ENCODE measurements at places on chromosomes 11 and 22. TPM values are rescaled to one million over a fixed set of nuclear protein-coding genes. Genes with fewer than 3 reads are reported as not detected.
A peak's percentile ranks its signal among the peaks of the same experiment; 100 is the strongest.

CD44 gene
- total RNA-seq: 613 TPM

APOL4 gene
- 29.0 TPM for total RNA-seq

ISX gene
- not detected for total RNA-seq

KREMEN1 gene
- 23.5 TPM for total RNA-seq

PAMR1 gene
- total RNA-seq: 5.6 TPM

TSSC4 gene
- 38.8 TPM for total RNA-seq

NAALADL1 gene
- 12.2 TPM for total RNA-seq

CYB5R3 gene
- 219 TPM for total RNA-seq

- no peak overlapping the region for H3K4me3 ChIP-seq
- H3K36me3 ChIP-seq: no peaks in the 10 kb centered on the region
- DNase-seq: no peak
- no peak overlapping the region for H3K27ac ChIP-seq
Measured at GRCh38 chr22:31915586-31915985, 28.7 kb upstream of the YWHAH start.

- H3K4me3 ChIP-seq: no peak overlapping the region
- no peaks in the 10 kb centered on the region for H3K27me3 ChIP-seq
- no peaks in the 10 kb centered on the region for H3K36me3 ChIP-seq
- DNase-seq: no peak
- H3K4me1 ChIP-seq: peaks cover 39% of the 10 kb centered on the region
Measured at GRCh38 chr11:59553323-59553722, 42.0 kb downstream of the OR4D9 start.

- peaks cover 32% of the 10 kb centered on the region for H3K36me3 ChIP-seq
- no peaks in the 10 kb centered on the region for H3K27me3 ChIP-seq
- peaks cover 49% of the 10 kb centered on the region for H3K4me1 ChIP-seq
- H3K4me3 ChIP-seq: peak overlapping the region; percentile 92
- DNase-seq: peak; percentile 66
- H3K27ac ChIP-seq: peak overlapping the region; percentile 91
Measured at GRCh38 chr11:62665599-62666258, 617 bp downstream of the CSKMT start.

- no peak for DNase-seq
- H3K4me3 ChIP-seq: no peak overlapping the region
- no peaks in the 10 kb centered on the region for H3K36me3 ChIP-seq
- no peaks in the 10 kb centered on the region for H3K4me1 ChIP-seq
- H3K27me3 ChIP-seq: no peaks in the 10 kb centered on the region
Measured at GRCh38 chr11:92180226-92180625, 44.4 kb upstream of the FAT3 start.

DNA sequence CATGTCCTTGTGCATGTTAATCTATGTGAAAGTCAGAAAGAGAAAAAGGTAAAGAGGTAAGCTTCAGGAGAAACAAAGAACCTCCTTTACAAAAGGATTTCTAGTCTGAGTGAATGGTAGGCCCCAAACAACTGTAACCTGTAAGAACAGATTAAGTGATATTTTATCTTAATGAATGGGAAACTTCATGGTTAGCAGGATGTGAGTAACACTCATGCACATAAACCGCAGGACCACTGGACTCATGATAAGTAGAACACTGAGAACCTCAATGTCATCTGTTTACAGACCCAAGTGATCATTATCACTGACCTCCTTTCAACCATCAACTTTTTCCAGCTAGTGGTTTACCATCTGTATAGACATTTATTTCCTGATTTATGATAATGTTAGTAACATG is 19.9 kb downstream of the OR8G5 start:
- no peaks in the 10 kb centered on the region for H3K27me3 ChIP-seq
- no peaks in the 10 kb centered on the region for H3K36me3 ChIP-seq
- no peak overlapping the region for H3K4me3 ChIP-seq
- no peaks in the 10 kb centered on the region for H3K4me1 ChIP-seq
- H3K27ac ChIP-seq: no peak overlapping the region

GRCh38 chr11:128036006-128036405 is 551.4 kb downstream of the ETS1 start:
- H3K27ac ChIP-seq: no peak overlapping the region
- no peaks in the 10 kb centered on the region for H3K36me3 ChIP-seq
- peaks cover 13% of the 10 kb centered on the region for H3K4me1 ChIP-seq
- no peak for DNase-seq
- H3K4me3 ChIP-seq: no peak overlapping the region
- no peaks in the 10 kb centered on the region for H3K27me3 ChIP-seq

DNA sequence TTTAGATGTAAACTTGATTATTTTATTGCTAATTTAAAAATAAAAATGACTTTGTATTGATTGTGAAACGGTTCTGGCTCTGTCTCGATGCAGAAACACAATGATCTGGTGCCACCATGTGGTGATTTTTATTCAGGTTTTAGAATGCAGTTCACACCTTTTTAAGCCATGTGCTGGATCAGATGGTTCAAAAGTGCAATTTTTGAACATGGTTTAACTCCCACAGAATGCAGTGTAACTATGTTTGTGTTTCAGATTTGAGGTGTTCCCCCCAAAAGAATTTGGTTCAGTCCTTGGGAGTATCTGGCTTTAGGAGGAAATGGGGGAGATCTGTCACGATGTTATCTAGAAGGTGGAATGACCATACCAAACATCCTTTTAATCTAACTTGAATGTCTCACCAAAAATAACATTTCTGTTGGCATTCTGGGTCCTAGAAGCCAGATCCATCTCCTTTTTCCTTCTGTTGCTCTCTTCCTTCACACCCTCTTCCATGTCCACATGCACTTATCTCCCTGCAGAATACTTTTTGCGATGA is 7.9 kb downstream of the MRPL16 start:
- H3K36me3 ChIP-seq: peaks cover 82% of the 10 kb centered on the region
- no peaks in the 10 kb centered on the region for H3K4me1 ChIP-seq
- no peak overlapping the region for H3K27ac ChIP-seq
- no peak for DNase-seq
- no peak overlapping the region for H3K4me3 ChIP-seq
- H3K27me3 ChIP-seq: no peaks in the 10 kb centered on the region

DNA sequence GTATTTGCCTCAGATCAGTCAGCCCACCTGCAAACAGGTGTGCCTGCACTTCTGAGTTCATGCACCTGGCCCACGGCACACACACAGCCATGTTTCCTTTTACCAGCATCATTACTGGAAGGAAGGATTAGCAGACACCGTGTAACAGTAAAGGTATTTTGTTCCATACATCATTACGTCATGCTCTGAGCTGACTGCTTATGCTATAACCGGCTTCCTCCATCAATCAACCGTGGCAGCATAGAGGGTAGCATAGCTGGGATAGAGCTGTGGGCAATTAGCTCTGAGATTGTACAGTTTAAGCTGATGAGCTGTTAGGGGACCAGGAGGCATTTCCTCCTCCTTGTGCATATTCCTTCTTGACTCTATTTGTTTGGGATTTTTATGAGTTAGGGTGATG is 102.4 kb downstream of the ME3 start:
- no peak overlapping the region for H3K27ac ChIP-seq
- peaks cover 7% of the 10 kb centered on the region for H3K4me1 ChIP-seq
- H3K27me3 ChIP-seq: no peaks in the 10 kb centered on the region
- no peak overlapping the region for H3K4me3 ChIP-seq

GRCh38 chr11:57200917-57201316 is 19.2 kb downstream of the LRRC55 start:
- no peak for DNase-seq
- no peaks in the 10 kb centered on the region for H3K36me3 ChIP-seq
- peaks cover 28% of the 10 kb centered on the region for H3K4me1 ChIP-seq
- H3K4me3 ChIP-seq: no peak overlapping the region
- no peak overlapping the region for H3K27ac ChIP-seq

DNA sequence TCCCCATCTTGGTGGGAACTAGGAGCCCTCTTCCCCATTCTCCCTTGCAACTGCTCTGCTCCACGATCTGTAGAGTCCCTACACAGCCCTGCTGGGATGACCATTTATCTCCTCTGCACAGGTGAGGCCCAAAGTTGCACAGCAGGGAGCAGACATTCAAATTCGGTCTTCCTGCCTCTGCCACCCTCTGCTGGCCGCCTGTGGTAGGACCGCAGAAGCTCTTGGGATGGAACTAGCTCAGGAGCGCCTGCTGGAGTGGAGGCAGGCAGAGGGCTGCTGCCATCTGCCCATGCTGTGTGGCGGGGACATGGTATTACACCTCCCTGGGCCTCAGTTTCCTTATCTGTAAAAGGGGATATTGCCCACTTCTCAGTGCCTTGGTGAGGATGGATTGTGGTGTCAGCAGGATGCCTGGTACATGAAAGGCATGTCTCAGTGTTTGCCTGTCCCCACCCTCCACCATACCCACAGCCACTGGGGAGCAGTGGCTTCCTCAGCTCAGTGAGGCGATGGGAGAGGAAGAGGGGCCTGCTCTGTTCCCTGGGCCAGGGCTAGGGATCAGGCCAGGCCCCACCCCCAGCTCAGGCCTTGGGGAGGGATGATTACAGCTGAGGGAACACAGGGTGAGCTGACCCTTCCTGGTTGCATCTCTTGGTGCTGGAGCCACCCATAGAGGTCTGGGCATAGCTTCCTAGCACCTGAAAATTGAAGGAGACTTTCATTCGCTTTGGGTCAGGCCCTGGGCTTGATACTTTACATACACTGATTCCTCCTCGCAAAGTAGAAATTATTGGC is 11.3 kb upstream of the OMP start:
- no peak overlapping the region for H3K4me3 ChIP-seq
- no peak overlapping the region for H3K27ac ChIP-seq
- DNase-seq: peak; percentile 83
- H3K4me1 ChIP-seq: no peaks in the 10 kb centered on the region

DNA sequence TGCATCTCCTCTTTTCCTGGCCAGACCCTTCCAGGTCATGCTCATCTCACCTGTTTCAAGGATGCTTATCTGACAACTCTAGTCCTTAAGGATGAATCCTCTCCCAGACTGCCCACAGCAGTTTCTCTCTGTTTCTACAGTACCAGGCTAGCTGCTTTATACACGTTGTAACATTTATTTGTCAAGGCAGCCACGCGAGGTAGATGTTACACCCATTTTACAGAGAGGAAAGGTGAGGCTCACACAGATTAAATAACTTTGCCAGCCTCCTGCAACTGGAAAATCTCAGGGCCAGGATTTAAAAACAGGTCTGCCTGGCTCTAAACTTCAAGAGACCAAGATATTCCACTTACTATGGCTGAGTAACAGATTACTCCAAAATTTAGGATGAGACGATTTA is 45.7 kb upstream of the E2F8 start:
- DNase-seq: no peak
- H3K4me1 ChIP-seq: no peaks in the 10 kb centered on the region
- H3K36me3 ChIP-seq: no peaks in the 10 kb centered on the region
- no peaks in the 10 kb centered on the region for H3K27me3 ChIP-seq

GRCh38 chr11:3042496-3043314 is 14.5 kb downstream of the CARS1 start:
- no peak overlapping the region for H3K4me3 ChIP-seq
- H3K27me3 ChIP-seq: no peaks in the 10 kb centered on the region
- H3K4me1 ChIP-seq: peaks cover 25% of the 10 kb centered on the region
- peak overlapping the region; percentile 18 for H3K27ac ChIP-seq
- no peak for DNase-seq

GRCh38 chr11:126518071-126518971 is 162.8 kb downstream of the ST3GAL4 start:
- H3K27ac ChIP-seq: no peak overlapping the region
- no peaks in the 10 kb centered on the region for H3K4me1 ChIP-seq
- H3K4me3 ChIP-seq: no peak overlapping the region
- H3K36me3 ChIP-seq: no peaks in the 10 kb centered on the region

- no peak for DNase-seq
- H3K36me3 ChIP-seq: no peaks in the 10 kb centered on the region
- no peaks in the 10 kb centered on the region for H3K27me3 ChIP-seq
Measured at GRCh38 chr11:129612447-129612961, 203.1 kb upstream of the TMEM45B start.

- no peaks in the 10 kb centered on the region for H3K36me3 ChIP-seq
- DNase-seq: no peak
- H3K27me3 ChIP-seq: peaks cover 6% of the 10 kb centered on the region
- no peak overlapping the region for H3K4me3 ChIP-seq
- H3K27ac ChIP-seq: no peak overlapping the region
Measured at GRCh38 chr11:67556244-67556643, 27.4 kb upstream of the GSTP1 start.

DNA sequence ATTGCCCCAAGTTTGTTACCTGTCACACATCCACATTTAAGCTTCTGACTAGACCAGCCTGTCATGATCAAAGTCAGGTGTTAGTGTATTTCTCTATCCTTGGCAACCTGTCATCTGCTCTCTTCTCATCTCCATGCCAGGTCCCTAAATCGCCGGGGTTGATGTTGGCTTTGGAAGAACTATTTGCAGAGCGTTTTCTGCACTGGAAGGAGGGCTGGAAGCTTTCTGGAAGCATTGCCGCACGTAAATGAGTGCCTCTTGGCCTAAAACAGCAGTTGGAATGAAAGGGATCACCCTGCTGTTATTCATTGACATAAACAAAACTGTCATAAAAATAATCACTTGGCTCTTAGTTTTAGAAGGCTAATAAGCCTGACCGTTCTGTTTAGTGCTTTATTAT is 1.4 kb downstream of the TTC12 start:
- H3K36me3 ChIP-seq: no peaks in the 10 kb centered on the region
- no peak for DNase-seq
- H3K4me3 ChIP-seq: no peak overlapping the region
- H3K27ac ChIP-seq: no peak overlapping the region
- no peaks in the 10 kb centered on the region for H3K27me3 ChIP-seq

- no peaks in the 10 kb centered on the region for H3K36me3 ChIP-seq
- H3K4me3 ChIP-seq: no peak overlapping the region
- no peak for DNase-seq
Measured at GRCh38 chr11:91773090-91773489, 451.5 kb upstream of the FAT3 start.

DNA sequence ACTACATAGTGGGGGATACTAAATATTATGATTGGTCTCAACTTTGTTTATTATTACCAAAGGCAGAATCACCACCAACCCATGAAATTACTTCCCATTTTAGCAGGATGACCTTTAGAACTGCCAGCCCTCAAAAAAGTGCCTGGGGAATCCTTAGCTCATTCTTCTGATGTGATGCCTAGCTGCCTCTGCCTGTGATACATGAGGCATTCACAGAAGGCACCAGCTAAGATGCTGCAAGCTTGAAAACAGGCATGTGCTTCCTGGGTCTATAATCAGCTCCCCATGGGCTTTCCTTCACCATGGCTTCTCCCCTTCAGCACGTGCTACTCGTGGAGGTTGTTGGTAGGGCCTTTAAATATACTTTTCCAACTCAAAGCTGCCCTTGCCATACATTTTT is 50.4 kb upstream of the ARHGAP20 start:
- H3K27ac ChIP-seq: no peak overlapping the region
- no peaks in the 10 kb centered on the region for H3K36me3 ChIP-seq
- H3K4me3 ChIP-seq: no peak overlapping the region
- no peaks in the 10 kb centered on the region for H3K27me3 ChIP-seq

- no peak overlapping the region for H3K4me3 ChIP-seq
- no peaks in the 10 kb centered on the region for H3K36me3 ChIP-seq
- peaks cover 24% of the 10 kb centered on the region for H3K27me3 ChIP-seq
- peak overlapping the region; percentile 64 for H3K27ac ChIP-seq
- peak; percentile 57 for DNase-seq
- peaks cover 17% of the 10 kb centered on the region for H3K4me1 ChIP-seq
Measured at GRCh38 chr22:50641696-50642607, 14.0 kb upstream of the ARSA start.

- H3K27me3 ChIP-seq: no peaks in the 10 kb centered on the region
- DNase-seq: peak; percentile 95
- H3K4me1 ChIP-seq: no peaks in the 10 kb centered on the region
- H3K27ac ChIP-seq: peak overlapping the region; percentile 81
Measured at GRCh38 chr11:518463-519202, 11.6 kb upstream of the RNH1 start.

GRCh38 chr11:85965202-85965601 is 103.7 kb downstream of the PICALM start:
- no peak overlapping the region for H3K27ac ChIP-seq
- no peak for DNase-seq
- H3K36me3 ChIP-seq: peaks cover 75% of the 10 kb centered on the region
- no peaks in the 10 kb centered on the region for H3K27me3 ChIP-seq
